ENCODE measurements at places on chromosomes 7 and 10. TPM values are rescaled to one million over a fixed set of nuclear protein-coding genes. Genes with fewer than 3 reads are reported as not detected.

Gene HELLS
- 6.6 TPM for total RNA-seq

Gene FFAR4
- total RNA-seq: not detected

Gene ACTL6B
- not detected for total RNA-seq

Gene WEE2
- total RNA-seq: not detected

Gene MRLN
- total RNA-seq: not detected

Gene ZP3
- total RNA-seq: 2.3 TPM

Gene CYP3A4
- total RNA-seq: not detected

Gene CEP55
- 4.9 TPM for total RNA-seq

Gene TDRD1
- 4.7 TPM for total RNA-seq

Gene OR2A42
- under 0.01 TPM for total RNA-seq

Gene ZSCAN25
- 22.6 TPM for total RNA-seq

Gene ZNF212
- total RNA-seq: 8.7 TPM

Gene GUSB
- total RNA-seq: 18.7 TPM

Data from hair follicle dermal papilla cell (primary cell).